ENCODE measurements at places on chromosomes 12 and 14.

- DNase-seq = no peak
These were observed 64.5 kb downstream of the SPTB start for GRCh38 chr14:64815257-64815656.

DNA sequence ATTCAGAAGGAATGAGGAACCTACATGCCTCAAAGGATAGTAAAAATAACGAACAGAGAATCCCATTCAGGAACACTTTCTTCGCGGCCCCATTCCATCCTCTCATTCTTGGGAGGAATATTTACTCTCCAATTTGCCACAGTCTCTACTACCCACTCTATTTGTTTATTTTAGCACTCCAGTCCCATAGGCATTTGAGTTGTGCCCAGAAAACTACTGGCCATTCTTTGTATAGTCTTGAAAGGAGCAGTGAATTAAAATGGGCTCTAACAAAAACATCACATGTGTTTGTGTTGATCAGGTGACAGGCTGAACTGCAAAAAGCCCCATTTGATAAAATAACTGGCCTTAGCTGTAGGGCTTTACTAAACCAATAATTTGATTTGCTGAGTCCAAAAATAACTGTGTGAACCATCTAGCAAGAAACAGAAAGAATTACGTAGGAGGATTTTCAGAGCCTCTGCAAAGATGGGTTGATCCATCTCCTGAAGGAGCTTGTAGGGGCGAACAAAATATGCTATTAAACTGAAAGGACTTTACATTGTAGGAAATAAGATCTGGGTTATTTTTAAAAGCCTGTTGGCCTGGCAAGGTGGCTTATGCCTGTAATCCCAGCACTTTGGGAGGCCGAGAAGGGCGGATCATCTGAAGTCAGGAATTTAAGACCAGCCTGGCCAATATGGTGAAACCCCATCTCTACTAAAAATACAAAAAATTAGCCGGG, 142.3 kb upstream of the CPNE8 start:
- no peak for DNase-seq

DNA sequence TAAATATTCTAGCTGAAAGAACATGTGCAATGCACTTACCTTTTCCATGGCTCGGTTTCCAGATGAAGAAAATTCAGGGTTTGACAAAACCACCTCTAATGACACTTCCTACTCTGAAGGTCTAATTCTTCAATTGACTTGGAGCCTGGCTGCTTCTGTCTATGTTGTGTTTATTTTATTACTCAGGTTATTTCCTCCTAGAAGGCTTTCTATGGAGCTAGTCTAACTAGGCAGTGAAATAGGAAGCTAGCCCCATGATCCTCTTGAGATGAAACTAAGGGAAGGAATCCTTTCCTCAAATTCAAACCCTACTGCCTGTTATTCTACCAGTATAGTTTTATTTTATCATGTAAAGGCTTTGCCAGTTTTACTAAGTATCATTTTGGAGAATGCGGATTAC, 20.9 kb upstream of the IFNG-AS1 start:
- DNase-seq = no peak

- no peak for DNase-seq
These were observed 1.4 kb upstream of the CPM start for GRCh38 chr12:68934392-68934791.

- DNase-seq = no peak
These were observed 70.8 kb upstream of the LTA4H start for GRCh38 chr12:96106137-96106536.

- DNase-seq = no peak
These were observed 615 bp downstream of the CDKN1B start for GRCh38 chr12:12717586-12718380.

Data from activated CD4-positive, CD25-positive, alpha-beta regulatory T cell treated with anti-CD3 and anti-CD28 coated beads, Interleukin-2, amount 50 U/mL, for 16 hours (primary cell).